ENCODE measurements at places on chromosomes 3 and 15. TPM values are rescaled to one million over a fixed set of nuclear protein-coding genes. Genes with fewer than 3 reads are reported as not detected.

GOLGA8G gene
- total RNA-seq, result not detected

IL5RA gene
- total RNA-seq, result 3.7 TPM

CCDC191 gene
- total RNA-seq, result 6.5 TPM

SLC15A2 gene
- total RNA-seq, result 1.8 TPM

GABRB3 gene
- not detected for total RNA-seq

GOLGA6A gene
- 0.20 TPM for total RNA-seq

GOLGA8H gene
- total RNA-seq, result not detected

FOXL2NB gene
- total RNA-seq, result not detected

MGLL gene
- 1.7 TPM for total RNA-seq

WDR93 gene
- total RNA-seq, result not detected

TRAT1 gene
- total RNA-seq, result 85.0 TPM

CFAP100 gene
- total RNA-seq, result not detected

MAP6D1 gene
- total RNA-seq, result 1.9 TPM
